SIG-M5 (cell line): ENCODE measurements at places on chromosomes 6 and 20.

DNA sequence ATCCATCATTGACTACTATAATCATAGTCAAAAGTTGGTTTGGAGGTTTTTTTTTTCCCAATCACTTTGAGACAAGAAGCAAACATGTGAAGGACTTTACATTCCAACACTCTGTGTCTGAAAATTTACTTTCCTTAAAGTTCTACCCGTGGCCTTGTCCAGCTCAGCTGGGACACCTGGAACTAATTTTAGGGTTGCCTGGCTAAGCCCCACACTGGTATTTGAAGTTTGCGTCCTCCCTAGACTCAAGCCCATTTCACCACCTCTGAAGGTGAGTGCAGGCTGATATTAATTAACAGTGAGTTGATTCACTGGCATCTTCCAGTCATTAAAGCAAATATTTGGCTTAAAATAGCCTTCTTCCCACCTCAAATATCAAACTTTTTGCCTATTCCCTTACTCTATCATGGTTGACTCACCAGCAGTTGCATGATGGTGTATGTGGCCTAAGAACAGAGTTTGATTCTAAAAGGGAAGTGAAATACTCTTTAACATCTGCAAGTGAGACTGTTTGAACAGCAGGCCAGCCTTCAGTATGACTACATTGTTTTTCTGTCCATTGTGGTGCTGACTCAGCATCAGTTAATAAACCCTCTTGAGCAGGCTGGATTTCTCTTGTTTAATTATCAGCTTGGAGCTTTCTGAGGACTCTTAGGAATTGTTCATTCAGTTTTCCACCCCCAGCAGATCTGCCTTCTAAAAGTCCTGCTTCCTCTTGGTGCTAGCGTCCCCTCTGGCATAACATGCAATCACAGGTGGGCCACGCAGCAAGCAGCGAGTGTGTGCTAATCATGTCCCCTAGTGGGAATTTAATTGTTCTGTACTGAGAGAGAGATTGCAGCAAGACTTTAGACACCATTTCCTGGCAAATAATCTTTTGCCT lies 1.8 kb upstream of the PRDM1 start:
- peak; percentile 80 for DNase-seq

DNA sequence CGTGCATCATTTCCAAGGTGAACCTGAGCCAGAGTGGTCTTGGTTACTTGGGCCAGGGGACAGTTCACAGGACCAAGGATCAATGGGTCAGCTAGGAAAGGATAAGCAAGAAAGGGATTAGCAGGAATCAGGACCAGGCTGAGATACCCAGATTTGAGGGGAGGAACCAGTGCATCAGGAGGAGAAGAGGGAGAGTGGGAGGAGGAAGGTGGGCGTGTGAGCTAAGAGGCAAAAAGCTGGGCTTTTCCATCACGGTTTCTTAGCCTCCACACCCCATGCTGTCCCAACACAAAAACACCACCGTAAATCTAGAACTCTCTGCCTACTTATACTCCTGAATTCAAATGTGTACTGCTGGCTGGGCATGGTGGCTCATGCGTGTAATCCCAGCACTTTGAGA lies 27.5 kb downstream of the EYA4 start:
- no peak for DNase-seq

- DNase-seq = no peak
Observed at GRCh38 chr6:42259841-42260395, 42.3 kb upstream of the MRPS10 start.

DNA sequence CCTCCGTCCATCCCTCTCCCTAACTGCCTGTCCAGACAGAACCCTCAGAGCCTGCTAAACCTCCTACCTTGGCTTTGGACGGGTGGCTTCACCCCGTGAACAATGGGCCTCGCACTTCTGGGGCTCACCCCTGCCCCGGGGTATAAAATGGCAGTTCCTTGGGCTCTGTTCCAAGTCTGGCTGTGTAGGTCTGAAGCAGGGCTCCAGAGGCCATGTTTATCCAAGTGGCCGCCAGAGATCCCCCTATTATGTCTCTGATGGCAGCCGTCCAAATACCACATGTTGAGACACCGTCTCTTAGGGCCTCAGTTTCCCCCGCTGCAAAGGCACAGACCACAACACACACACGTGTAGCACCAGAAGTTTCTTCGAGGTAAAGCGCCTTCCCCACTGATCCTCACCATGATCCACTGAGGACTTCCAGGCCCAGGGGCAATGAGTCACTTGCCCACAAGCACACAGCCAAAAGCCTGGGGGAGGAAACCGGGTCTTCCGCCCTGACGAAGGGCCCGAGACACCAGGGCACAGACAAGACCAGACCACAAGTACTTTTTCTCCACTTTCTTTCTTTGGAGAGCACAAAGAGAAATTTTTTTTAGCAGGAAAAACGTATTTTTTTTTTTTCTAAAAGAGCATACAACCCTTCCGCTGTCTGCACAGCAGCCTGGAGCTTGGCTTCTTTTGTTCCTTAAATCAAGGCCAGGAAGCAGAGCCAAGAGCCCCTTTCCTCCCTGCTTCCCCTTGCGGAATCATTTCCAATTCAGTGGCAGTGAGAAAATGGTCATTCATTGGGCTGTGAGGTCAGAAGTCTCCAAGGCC lies 11.8 kb downstream of the CPNE5 start:
- no peak for DNase-seq

GRCh38 chr6:133169901-133170300 lies 71.3 kb upstream of the EYA4 start:
- no peak for DNase-seq

DNA sequence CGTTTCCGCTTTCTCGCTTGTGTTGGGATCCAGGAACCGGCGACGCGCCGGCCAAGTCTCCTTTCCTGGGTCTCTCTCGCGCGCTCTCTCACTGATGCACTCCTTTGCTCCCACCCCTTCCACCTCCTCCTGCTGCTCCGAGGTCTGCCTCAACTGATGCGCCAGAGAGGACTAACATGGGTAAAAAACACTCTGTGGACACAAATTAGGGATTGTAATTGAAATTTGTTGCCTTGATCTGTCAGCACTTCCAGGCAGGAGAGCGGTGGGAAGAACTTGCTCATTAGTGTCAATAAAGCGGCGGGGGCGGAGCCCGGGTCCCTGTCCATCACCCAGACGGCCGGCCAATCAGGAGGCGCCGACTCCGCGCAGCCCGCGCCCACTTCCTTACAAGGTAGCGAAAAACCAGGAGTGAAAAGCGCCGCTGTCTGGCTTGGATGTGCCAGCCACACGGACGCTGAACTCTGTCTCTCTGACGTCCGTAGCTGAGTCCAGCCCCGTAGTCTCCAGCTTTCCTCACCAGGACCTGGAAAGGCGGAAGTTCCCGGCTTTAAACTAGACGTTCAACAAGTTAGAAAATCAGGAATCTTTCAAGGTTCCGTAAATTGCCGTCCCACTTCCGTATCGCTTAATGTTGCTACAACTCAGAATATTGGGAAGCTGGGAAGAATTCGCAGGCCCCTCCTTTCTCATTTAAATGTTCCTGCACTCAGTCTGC lies at the start of gene TBX18:
TSS of gene TBX18 (minus strand) at position 267 of the 718 bp plus-strand sequence. CDS start 417 bp downstream, outside the sequence.
- no peak for DNase-seq

DNA sequence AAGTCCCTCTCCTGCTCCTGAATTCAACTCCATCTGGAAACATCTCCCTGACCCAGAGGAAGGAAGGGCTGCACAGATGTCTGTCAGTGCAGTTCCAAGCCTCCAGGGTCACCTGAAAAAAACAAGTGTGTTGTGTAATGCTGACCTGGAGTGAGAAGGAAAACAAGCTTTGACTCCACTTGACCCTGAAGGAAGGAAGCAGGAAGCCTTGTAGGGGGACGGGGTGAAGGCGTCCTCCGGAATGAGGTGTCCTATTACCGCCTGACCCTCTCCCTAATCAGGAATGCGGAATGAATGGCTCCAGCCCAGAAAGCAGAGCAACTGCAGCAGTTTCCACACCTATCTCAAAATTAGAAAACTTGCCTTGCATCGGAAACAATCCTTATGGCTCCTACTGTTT lies 13.9 kb upstream of the ADGRF5 start:
- DNase-seq = no peak

- DNase-seq = no peak
Observed at GRCh38 chr6:35687658-35688604, 784 bp downstream of the FKBP5 start.

- DNase-seq = no peak
Observed at GRCh38 chr6:75870389-75870788, 121.3 kb downstream of the MYO6 start.

- DNase-seq = no peak
Observed at GRCh38 chr6:73508776-73509175, 12.1 kb downstream of the EEF1A1 start.

GRCh38 chr20:39861381-39861780 lies 827.7 kb downstream of the MAFB start:
- no peak for DNase-seq

DNA sequence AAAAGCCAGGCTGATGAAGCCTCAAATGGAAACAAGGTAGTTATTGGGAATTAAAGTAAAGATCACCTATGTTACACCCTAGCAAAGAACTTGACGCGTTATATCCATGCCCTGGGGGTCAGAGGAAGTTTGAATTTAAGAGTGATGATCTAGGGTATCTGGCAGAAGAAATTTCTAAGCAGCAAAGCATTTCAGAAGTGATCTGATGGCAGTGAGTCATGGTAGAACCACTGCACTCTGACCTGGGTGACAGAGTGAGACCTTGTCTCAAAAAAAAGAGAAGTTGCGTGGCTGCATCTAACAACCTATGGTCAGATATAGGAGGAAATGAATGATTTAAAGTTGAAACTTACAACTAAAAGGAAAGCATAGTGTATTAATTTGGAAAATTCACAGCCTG lies 45.2 kb downstream of the SCP2D1 start:
- DNase-seq = no peak

GRCh38 chr6:2770171-2770570 lies 5.0 kb downstream of the WRNIP1 start:
- no peak for DNase-seq

- DNase-seq = no peak
Observed at GRCh38 chr20:12984069-12984765, 24.6 kb upstream of the SPTLC3 start.

GRCh38 chr6:167846997-167847606 lies 20.4 kb downstream of the AFDN start:
- DNase-seq = no peak

DNA sequence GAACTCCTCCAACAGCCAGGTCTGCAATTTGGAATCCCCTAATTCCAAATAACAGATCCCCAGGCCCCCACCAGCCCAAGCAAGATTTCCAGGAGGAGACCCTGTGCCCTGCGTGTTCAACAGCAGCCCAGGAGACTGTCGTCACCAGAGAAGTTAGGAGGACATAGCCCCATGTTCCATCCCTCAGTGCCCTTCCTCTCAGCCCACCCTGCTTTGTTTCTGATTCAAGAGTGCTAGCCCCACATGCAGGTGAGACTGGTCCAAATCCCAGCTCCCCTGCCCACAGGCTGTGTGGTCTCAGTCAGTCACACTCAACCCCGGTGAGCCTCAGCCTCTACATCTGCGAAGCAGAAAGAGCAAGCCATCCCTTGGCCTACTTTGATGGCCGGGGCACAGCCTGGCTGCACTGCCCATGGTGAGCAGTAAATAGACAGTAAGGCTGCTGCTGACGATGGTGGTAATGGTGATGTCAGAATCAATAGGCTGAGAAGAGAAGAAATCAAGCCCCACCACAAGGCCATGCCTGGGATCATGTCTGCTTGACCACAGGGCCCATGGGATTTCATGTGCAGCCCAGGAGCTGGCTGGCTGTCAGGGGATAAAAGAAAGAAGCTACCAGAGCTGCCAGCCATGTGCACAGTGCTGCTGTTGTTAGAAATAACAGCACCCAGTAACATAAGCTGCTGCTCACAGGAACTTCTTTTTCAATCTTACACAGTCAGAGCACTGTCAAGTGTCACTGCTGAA lies 51.5 kb upstream of the NXT1 start:
- DNase-seq = no peak

DNA sequence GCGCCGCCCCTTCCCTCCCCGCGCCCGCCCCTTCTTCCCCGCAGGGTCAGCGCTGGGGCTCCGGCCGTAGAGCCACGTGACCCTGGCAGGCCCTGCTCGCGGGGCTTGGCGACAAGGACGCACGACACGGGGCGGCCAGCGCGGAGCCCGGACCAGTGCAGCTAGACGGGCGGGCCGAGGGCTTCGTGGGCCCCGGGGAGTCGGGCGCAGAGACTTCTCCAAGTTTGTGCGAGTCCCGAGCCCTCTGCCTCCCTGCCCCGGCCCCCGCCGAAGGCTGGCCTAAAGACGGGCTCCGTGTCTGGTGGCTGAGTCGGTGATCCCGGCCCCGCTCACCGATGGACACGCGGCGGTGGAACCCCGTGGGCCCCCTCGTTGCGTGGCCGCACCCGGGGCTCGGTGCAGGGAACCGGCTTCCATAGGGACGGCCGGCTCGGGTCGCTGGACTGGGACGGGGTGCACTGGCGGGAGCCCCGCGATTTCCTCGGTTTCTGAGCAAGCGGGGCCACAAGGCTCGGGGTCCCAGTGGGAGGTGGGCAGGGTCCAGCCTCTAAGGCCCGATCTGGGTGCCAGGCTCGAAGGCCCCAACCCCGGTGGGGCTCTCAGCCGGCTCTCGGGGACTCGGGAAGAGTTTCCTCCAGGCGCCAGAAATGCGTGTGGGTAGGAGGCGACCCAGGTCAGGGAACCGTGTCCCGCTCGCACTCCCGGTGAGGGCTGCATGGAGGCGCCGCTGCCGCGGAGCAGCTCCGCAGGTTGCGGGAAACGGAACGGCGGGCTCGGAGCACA lies 452 bp upstream of the GATA5 start:
- no peak for DNase-seq

DNA sequence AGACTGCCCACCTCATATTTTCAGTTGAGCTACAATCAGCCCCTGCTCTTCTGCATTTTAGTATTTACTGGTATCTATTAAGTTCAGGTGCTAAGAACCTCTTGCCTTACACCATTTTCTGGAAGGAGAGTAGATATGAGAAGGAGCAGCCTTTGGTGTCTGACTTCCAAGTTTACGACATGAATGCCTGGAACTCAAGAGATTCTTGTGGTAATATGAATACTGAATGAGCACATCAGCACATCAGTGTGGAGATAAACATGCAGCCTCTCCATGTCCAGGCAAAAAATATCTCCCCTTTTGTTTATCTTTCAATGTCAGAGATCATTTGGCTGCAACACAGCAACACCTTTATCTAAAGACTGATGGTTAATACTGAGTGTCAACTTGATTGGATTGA lies 65.8 kb upstream of the THEMIS start:
- DNase-seq = no peak

GRCh38 chr6:121847806-121848522 lies 412.5 kb downstream of the GJA1 start:
- DNase-seq = no peak

- no peak for DNase-seq
Observed at GRCh38 chr6:53540129-53540692, 4.7 kb downstream of the GCLC start.

- DNase-seq = peak; percentile 13
Observed at GRCh38 chr6:129598244-129599187, 111.5 kb downstream of the ARHGAP18 start.

DNA sequence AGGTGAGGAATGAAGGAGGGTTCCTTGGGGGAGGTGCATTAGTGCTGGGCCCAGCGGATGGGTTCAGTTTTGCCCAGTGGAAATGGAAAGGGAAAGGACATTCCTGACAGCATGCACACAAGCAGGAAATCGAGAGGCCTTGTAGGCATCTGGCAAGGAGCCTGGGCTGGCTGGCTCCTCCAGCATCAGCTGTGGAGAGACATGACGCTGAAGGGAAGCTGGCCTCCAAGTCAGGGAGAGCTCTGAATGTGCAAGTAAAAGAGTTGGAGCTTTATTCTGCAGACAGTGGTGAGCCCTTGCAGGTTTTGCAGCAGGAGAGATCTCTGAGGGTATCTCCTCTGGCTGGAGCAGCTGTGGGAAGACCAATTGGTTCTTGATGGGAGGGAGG lies 154.3 kb downstream of the MRPL14 start:
- DNase-seq = no peak
